ENCODE measurements at places on chromosomes 4 and X. TPM values are rescaled to one million over a fixed set of nuclear protein-coding genes. Genes with fewer than 3 reads are reported as not detected.

GATA1 gene
- not detected for total RNA-seq

GASK1B gene
- 16.3 TPM for total RNA-seq

SHISA3 gene
- 4.3 TPM for total RNA-seq

SULT1B1 gene
- 0.52 TPM for total RNA-seq

GAGE12H gene
- total RNA-seq = not detected

SH3D19 gene
- total RNA-seq = 19.8 TPM

TCP11X2 gene
- not detected for total RNA-seq

NDST3 gene
- total RNA-seq = 0.26 TPM

WFS1 gene
- 44.3 TPM for total RNA-seq

MSANTD1 gene
- 0.48 TPM for total RNA-seq

CYP2U1 gene
- 6.9 TPM for total RNA-seq

TLR2 gene
- 0.08 TPM for total RNA-seq

ATOH1 gene
- total RNA-seq = not detected

XPNPEP2 gene
- total RNA-seq = 1.3 TPM

POU3F4 gene
- total RNA-seq = not detected

SYTL5 gene
- total RNA-seq = 1.4 TPM

NUP62CL gene
- not detected for total RNA-seq

TCEAL3 gene
- 10.8 TPM for total RNA-seq

CTAG1A gene
- not detected for total RNA-seq

ABCD1 gene
- 14.0 TPM for total RNA-seq

CLGN gene
- total RNA-seq = 3.0 TPM

NMU gene
- total RNA-seq = 0.80 TPM

Data from epithelial cell of alveolus of lung (primary cell).